ENCODE measurements at places on chromosomes 7 and 10.

GRCh38 chr10:17547060-17547459, 70.1 kb downstream of the HACD1 start:
- no peak for DNase-seq

- DNase-seq, result peak; percentile 53
Observed at GRCh38 chr10:9452056-9452455, 1397.6 kb downstream of the GATA3 start.

DNA sequence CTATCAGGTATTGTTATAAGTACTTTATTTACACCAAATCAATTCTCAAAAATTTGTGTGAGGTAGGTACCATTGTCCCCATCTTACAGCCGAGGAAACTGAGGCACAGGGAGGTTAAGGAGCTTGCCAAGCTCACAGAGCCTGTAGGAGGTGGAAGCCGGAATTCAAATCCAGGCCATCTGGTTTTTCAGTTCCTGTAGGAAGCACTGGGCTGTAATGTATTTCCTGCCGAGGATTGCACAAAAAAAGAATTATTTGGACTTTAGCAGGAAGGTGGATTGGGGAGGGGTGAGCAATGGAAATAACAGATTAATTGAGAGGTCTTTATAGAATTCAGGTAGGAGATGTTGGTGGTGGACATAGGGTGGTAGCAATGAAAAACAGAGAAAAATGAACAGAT, 315.3 kb upstream of the AUTS2 start:
- no peak for DNase-seq

- no peak for DNase-seq
Observed at GRCh38 chr10:90846746-90847145, 11.1 kb downstream of the HTR7 start.

DNA sequence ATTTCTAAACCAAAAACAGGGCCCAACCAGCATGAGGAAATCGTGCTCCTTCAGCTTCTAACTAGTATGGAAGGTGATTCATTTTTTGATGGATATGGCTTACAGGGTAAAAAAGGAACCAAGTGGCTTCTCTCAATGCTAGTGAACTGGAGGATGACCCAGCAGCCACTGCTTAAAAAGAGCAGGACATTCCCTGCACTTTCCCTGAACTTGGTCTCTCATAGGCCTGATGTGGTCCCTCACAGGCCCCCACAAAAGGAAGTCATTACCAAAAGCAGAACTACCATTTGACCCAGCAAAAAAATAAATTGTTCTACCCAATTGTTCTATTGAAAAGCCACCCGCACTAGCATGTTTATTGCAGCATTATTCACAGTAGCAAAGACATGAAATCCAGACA, 188.8 kb downstream of the CALN1 start:
- no peak for DNase-seq

DNA sequence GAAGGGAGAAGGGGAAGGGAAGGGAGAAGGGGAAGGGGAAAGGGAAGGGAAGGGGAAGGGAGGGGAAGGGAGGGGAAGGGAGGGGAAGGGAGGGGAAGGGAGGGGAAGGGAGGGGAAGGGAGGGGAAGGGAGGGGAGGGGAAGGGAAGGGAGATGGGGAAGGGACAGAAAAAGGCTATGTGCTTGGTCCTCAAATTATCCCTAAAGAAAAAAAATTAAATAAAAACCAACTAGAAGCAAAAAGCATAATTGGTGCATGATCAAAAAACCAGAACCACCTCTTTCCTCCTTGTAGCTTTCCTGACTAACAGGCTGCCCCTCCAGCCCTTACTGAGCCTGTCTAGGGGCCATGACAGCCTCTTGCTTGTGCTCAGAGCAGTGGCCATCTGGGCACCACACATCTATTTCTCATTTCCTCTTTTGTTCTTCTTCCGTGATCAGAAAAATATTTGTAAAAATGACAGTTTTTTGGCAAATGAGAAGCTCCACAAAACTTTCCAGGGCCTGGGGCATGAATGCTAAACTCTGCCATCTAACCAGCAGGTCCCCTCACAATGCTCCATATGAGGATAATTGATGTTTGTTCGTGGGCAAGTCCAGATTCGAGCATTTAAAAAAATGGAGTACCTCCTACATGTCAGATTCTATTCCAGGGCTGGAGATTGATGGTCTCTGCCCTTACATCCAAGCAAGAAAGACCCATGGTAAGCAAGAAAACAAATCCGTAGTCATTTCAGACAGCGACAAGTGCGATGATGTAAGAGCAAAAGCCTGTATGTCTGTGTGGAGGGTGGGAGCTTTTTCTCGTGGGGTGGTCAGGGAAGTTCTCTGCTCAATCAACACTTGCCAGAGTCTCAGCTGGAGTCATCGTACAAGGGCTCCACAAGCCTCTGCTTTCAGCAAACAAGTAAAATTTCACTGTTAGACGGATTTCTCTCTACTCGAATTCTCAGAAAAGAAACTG, 320.9 kb downstream of the WDR11 start:
- no peak for DNase-seq

- no peak for DNase-seq
Observed at GRCh38 chr10:37643187-37643586, 214.2 kb downstream of the ZNF248 start.

GRCh38 chr10:111835574-111835973, 348.0 kb downstream of the GPAM start:
- peak; percentile 61 for DNase-seq

GRCh38 chr7:106050746-106051117, 61.4 kb downstream of the SYPL1 start:
- no peak for DNase-seq

- DNase-seq, result peak; percentile 62
Observed at GRCh38 chr10:122301055-122301810, 30.1 kb downstream of the BTBD16 start.
